ENCODE measurements at places on chromosomes 4 and X.

DNA sequence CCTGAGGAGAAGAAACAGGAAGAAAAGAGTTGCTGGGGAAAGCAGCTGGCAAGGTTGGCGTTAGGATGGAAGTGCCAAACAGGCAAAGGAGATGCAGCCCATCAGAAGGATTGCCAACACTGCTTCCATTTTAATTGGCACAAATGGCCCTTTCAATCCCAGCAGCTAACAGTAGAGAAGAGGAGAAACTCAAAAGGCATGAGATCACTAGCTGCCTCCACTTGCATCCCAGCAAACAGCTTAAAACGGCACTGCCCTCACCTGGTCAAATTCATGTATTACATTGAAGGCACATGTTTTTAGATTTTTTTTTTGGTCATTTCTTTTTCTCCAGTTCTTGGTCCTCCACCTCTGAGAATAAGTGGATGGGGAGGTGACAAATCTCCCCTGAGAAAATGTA, 14.9 kb upstream of the LOC101059915 start:
- DNase-seq = peak; percentile 36

GRCh38 chr4:81436941-81437574, 34.6 kb downstream of the RASGEF1B start:
- DNase-seq = no peak

DNA sequence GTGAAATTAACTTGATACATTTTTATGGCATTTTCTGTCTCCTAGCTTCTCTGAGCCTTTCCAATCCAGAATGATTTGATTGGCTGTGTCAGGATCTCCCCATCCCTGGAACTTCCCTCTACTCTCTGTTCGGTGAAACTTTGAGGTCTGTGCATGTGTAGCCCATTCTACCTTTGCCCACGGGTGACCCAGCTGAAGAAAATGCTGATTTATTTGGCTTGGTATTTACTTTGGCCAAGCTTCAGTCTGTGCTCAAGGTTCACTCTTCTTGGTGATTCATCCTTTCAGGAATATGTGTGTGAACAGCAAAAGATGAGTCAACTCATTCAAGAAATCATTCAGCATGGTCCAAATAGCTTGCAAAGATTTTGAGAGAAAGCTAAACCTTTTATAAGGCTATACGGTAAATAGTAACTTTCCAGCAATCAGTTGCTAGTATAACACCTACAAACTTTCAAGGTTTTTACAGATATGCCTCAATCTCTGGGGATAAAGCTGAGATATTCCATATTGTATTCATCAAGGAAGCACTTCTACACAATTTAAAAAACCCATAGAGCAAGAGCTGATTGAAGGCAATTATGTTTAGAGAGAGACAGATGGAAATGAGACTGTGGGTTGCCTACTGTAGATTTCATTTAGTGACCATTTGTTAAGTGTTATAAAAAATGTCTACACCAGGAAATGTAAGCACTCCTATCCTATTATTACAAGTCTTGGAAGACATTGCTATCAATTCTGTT, 233.9 kb upstream of the CXXC4 start:
- no peak for DNase-seq

GRCh38 chr4:159206427-159206871, 103.6 kb downstream of the RAPGEF2 start:
- no peak for DNase-seq

- no peak for DNase-seq
Measured at GRCh38 chr4:114378305-114378903, 220.2 kb upstream of the UGT8 start.

DNA sequence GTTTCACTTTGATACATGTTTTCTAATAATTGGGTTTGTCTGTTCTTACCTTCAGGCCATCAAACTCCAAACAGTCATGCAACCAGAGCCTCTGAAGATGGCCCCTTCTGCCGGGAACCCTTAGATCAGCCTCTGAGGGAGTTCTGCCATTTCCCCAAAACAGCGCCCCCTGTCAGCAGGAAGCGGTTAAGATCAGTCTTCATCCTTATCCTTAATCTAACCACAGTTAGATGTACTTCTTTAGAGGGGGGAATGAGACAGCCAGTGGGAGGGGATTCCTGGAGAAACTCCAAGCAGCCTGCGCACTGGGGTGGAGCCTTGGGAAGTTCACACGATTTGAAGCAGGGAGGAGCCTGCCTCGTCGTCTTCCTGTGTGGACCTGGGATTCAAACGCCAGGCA, 185.4 kb downstream of the INPP4B start:
- no peak for DNase-seq

All from NCI-H345 (cell line).